ENCODE measurements at places on chromosomes 16 and 17.

GRCh38 chr17:27349540-27350021 lies 55.7 kb downstream of the WSB1 start:
- no peak for ATAC-seq

DNA sequence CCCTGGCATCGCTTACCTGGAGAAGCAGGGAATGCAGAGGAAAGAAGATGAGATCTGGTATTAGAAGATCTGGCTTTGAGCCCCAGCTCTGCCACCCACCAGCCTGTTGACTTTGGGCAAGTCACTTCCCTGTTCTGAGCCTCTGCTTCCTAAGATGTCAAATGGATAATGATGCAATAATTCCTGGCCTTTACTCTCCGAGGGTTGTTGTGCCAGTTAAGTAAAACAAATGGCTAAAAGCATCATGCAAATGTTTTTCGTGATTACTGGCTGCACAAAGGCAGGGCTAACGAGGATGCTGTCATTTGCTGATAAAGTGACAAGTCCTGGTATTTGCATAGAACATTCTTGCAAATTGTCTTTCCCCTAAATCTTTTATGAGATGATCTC lies 1.3 kb upstream of the ZNF821 start:
- no peak for ATAC-seq

DNA sequence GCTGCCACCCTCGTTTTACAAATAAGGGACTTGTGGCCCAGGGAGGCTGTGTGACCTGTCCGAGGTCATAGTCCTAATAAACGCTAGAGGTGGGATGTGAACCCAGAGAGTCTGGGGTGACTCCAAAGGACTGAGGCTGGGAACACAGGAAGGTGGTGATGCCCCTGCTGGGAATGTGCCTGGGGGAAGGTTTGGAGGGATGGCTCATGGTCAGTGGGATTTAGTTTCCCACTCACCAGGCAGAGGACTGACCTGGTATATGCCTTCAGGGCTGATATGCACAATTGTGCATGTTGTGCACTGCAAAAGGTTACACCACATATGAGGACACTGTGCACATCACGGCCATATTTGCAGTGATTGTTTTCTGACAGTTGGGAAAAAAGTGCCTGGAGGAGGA lies 13.9 kb upstream of the WNT9B start:
- no peak for ATAC-seq

DNA sequence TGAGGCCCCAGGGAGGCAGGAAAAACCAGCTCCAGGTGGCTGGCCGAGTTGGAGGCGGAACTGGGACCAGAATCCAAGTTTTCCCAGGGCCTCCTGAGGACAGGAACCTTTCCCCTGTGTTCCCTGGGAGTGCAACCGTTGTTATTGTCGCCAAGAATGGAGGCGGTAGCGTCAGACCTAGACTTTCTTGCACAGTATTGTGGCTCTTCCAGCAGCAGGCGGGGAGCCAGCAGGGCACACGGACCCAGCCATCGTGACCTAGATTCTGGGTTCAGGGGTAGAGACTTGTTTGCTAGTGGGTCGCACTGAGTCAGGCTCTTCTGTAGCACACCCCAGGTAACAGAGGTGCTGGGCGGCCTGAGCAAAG lies 667 bp upstream of the KIF19 start:
- ATAC-seq = no peak

DNA sequence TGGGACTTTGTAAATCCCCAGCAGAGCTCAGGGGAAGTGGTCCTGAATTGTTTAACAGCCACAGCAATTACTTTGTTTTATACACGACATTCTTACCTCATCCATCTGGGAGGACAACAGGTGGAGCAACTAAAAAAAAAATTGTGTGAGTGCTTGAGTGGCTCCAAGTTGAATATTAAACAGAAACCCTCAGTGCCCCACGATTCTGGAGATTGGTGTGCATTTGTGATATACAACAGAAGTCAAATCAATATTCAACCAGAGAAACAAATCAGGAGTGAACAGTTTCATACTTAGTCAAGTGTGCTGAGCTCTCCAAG lies 204.8 kb downstream of the HAPSTR1 start:
- ATAC-seq = no peak

- no peak for ATAC-seq
Measured at GRCh38 chr16:13992976-13993375, 73.0 kb downstream of the ERCC4 start.

- no peak for ATAC-seq
Measured at GRCh38 chr16:50198802-50199403, 45.8 kb downstream of the TENT4B start.

DNA sequence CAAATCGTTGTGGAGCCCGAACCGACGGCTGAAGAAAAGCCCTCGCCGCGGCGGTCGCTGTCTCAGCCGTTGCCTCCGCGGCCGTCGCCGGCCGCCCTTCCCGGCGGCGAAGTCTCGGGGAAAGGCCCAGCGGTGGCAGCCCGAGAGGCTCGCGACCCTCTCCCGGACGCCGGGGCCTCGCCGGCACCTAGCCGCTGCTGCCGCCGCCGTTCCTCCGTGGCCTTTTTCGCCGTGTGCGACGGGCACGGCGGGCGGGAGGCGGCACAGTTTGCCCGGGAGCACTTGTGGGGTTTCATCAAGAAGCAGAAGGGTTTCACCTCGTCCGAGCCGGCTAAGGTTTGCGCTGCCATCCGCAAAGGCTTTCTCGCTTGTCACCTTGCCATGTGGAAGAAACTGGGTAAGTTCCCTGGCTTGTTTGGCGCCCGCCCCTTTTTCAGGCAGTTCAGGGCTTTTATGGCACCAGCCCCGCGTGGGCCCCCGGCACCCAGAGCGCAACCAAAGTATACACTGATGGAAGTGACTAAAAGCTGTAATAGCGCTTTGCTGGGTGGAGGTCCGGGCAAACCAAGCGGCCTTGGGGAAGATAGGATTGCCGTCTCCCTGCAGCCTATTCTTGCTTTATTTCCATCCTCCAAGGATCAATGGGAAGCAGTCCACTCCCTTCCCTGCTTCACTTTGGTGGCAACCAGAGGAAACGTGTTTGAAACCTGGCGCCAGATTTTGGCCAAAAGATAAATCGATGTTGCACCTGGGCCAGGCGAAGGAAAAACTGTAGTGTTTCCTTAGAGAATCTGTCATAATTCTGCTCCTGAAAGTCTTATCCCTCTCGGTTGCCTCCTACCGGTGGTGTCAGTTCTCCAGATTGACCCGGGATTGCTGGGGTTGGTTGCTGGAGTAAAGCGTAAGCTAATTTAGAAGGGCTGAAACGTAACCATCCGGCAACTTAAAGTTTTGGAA lies 775 bp downstream of the PPM1D start:
- peak; percentile 18 for ATAC-seq

DNA sequence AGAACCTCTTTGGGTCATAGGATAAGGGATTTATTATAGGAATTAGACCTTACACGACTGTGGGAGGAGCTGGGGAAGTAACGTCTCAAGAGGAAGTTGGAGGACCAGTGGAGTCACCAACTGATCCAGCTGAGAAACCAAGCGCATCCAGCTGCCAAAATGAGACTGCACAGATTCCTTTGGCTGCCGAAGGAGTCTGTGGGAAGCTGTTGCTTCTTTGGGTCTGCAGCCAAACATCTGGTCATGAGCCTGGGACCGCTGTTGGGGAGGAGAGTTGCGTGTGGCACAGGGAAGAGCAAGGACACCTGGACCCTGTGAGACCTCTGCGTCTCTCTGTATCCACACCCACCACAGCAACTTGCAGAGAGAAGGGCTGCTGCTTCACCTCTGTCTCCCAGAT lies 2.4 kb upstream of the NACA2 start:
- no peak for ATAC-seq

DNA sequence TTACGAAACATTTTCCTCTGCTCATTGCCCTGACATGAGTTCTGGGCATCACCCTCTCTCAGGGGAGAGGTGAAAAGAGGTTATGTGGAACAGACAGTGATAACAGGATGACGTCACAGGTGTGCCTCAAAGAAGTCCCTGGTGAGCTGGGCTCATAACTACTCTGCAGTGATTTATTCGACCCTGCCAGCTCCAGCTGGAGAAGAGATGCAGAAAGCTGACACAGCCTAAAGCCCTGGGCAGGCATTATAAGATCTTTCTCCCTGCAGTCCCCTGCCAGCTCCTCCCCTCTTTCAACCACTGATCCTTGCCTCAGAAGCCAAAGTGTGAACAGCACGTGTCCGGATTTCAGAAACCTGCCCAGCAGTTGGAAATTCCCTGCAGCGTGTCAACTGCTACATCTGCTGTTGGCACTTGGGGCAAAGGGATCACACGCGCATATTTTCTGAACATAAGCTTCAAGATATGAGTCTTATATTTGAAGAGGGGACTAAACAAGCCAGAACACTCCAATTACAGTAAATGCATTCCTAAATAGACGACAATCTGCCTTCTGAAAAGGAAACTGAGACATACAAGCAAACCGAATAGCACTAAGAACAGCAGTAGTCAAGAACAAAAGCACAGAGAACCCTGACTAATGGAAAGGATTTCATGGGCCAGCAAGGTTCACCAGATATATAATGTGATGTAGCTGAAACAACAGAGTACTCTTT lies 80.5 kb downstream of the SMG6 start:
- ATAC-seq = peak; percentile 46

DNA sequence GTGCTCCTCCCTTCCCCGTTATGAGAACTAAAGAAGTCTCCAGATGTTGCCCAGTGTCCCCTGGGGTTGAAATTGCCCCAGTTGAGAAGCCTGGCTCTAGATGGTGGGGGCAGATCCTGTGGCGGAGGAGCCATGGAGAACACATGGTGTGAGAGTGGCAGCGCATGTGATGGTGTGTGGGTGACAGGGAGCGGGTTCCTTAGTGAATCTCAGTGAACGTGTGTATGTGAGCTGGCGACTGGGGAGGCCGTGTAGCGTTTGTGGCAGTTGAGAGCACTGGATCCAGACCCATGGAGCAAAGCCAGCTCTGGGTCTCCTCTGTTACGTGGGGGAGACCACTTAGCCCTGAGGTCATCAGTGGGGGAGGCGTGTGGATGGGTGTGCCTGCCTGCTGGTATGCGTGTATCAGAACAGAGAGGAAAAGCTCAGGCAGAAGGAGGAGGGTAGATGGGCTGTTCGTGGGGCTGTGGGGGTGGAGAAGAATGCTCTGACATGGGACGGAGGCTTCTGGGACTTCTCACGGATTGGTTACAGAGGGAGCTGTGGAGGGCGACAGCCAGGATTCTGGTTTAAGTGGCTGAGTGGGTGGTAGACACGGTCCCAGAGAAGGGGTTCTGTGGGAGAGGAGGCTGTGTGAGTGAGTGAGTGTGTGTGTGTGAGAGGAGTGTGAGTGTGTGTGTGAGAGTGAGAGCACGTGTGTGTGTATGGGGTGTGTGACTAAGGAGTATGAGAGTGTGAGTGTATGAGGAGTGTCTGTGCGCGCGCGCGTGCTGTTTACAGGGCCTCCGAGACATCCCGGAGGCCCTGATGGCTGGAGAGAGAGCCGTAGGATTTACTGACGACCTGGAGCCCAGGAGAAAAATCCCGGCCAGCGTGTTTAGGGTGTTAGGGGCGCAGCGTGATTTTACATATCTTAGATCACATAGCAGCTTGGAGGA lies 193.8 kb downstream of the SNX29 start:
- ATAC-seq = no peak

GRCh38 chr17:5635949-5636348 lies 51.6 kb upstream of the NLRP1 start:
- ATAC-seq = no peak

DNA sequence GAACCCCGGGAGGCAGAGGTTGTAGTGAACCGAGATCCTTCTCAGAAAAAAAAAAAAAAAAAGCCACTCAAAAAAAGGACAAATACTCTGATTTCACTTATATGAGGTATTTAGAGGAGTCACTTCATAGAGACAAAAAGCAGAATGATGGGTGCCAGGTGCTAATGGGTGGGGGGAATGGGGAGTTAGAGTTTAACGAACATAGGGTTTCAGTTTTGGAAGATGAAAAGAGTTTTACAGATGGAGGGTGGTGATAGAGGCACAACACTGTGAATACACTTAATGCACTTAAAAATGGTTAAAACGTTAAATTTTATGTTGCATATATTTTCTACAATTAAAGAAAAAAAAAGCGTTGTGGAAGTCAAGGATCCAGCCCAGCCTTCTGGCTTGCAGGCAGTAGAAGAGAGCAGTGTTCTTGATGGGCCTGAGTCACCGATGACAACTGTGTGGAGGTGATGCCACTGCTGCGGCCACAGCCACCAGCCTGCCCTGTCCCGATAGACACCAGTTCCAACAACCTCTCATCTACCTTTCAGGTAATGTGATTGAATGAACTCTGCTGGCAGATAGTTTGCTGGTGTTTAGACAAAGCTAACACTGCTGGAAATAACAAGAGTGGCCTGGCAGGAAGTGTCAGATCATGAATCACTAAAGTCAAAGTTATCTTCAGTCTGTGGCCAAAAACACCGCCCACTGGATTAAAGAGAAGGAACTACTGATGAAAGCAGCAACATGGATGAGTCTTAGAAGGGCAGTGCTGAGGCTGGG lies 49.9 kb upstream of the COX10 start:
- peak; percentile 75 for ATAC-seq

DNA sequence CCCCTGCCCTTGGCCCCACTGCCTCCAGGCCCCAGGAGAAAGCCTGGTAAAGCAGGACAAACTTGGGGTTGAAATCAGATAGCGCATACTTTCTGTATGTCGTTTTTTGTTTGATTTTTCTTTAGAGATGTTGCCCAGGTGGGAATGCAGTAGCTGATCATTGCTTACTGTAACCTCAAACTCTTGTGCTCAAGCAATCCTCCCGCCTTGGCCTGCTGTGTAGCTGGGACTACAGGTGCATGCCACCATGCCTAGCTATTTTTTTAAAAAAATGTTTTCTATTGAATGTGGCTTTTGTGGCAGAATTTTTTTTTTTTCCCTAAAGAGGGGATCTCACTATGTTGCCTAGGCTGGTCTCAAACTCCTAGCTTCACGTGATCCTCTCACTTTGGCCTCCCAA lies 11.1 kb upstream of the CCL5 start:
- no peak for ATAC-seq

DNA sequence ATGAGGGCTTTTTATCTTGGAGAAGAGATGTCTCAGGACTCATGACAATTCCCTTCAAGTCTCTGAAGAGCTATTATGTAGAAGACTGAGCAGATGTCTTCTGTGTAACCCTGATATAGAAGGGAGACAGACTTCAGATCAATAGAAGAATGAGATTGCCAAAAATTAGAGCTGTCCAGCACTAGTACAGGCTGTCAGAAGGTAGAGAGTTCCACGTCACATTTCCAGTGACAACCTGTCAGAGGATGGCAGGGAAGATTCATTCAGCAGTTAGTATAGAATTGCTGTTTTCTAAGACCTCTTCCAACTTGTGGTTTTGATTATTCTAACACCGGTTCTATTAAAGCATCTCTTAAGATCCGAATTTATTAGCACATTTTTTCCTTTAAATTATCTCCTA lies 520.6 kb downstream of the RBFOX1 start:
- ATAC-seq = no peak

- no peak for ATAC-seq
Measured at GRCh38 chr17:55704401-55704800, 18.3 kb downstream of the TMEM100 start.

- no peak for ATAC-seq
Measured at GRCh38 chr16:78655331-78656113, 556.1 kb downstream of the WWOX start.

DNA sequence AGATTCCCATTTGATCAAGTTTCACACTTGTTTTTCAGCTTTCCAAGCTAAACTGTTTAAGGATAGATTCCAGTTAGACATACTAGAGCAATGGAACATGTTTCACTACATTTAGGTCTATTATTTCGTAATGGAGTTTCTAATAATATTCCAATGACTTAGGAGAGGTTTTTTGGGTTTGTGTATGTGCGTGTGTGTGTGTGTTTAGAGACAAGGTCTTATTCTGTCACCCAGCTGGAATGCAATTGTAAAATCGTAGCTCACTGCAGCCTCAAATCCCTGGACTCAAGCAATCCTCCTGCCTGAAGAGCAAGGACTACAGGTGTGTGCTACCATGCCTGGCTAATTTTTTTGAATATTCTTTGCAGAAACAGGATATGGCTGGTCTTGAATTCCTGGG lies 426.3 kb downstream of the ZFHX3 start:
- no peak for ATAC-seq

GRCh38 chr17:70011750-70012149 lies 63.3 kb upstream of the KCNJ16 start:
- no peak for ATAC-seq
